Lung (tissue), 17 donors: ENCODE measurements at places on chromosomes 12 and 14. TPM values are rescaled to one million over a fixed set of nuclear protein-coding genes. Genes with fewer than 3 reads are reported as not detected.

The CIDEB gene
- total RNA-seq, result 18.8 TPM

DNA sequence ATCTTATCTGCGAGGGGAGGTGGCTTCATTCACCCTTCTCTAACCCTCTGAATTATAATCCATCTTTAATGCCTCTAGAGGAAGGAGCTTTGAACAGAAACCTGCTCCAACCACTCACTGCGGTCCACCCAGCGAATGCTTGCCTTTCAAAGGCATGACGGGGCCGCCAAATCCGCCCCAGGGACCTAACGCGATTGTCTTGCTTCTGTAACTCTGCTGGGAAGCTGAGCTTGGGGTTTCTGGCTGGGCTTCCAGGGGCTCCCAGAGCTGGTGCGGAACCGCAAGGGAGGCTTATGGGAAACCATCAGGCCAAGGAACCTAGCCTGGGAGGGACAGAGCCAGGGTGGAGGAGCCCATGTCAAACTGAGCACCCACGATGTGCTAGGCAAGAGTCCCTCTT is 231.2 kb upstream of the LHX5 start:
- no peak overlapping the region for H3K27ac ChIP-seq
- H3K36me3 ChIP-seq, result no peaks in the 10 kb centered on the region
- H3K4me3 ChIP-seq, result no peak overlapping the region
- no peak for DNase-seq

DNA sequence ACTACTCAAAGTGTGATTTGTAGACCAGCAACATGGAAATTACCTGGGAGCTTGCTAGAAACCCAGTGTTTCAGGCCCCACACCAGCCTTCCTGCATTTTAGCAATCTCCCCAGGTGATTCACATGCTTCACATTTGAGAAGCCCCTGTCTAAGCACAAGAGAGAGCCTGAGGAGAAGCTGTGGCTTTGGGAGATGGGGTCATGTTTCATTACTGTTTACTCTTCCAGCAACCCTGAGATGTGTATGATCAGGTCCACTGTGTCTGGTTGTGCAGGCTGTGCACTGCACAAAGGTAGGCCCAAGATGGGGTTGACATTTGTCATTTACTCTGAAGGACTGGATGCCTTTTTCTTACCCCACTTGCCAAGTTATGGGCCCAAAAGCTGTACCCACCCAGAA is 190.1 kb downstream of the SLC41A2 start:
- no peaks in the 10 kb centered on the region for H3K36me3 ChIP-seq
- H3K4me3 ChIP-seq, result no peak overlapping the region
- H3K27ac ChIP-seq, result no peak overlapping the region
- H3K4me1 ChIP-seq, result no peaks in the 10 kb centered on the region
- H3K27me3 ChIP-seq, result no peaks in the 10 kb centered on the region

- H3K4me1 ChIP-seq, result peaks cover 40% of the 10 kb centered on the region
- H3K27me3 ChIP-seq, result no peaks in the 10 kb centered on the region
- no peak for DNase-seq
Measured at GRCh38 chr12:11761869-11762567, 112.5 kb downstream of the ETV6 start.
